ENCODE measurements at places on chromosomes 4 and X.

- DNase-seq = no peak
Measured at GRCh38 chr4:20433097-20433705, 181.5 kb downstream of the SLIT2 start.

- DNase-seq = no peak
Measured at GRCh38 chr4:150348079-150348478, 233.9 kb upstream of the MAB21L2 start.

- no peak for DNase-seq
Measured at GRCh38 chr4:24988776-24989175, 42.0 kb downstream of the LGI2 start.

GRCh38 chrX:16347968-16348670, 180.8 kb downstream of the MAGEB17 start:
- DNase-seq = no peak

DNA sequence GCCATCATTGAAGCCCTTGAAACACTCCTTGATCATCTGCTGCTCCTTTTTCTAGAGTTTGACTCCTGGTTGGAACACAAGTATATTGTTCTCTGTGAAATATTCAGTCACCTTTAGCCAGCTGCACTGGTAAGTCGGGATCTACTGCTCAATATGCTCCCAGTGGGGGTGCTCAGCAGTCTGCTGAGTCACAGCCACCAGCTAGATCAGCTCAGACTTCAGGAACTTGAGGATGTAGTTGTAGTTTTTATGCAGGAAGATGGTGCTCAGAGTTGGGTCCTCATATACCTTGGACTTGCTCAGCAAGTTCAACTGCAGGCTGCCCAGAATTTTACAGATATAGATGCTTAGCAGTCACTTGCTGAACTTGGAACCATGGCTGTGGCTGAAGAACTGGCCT, 202.5 kb upstream of the RPL34 start:
- no peak for DNase-seq

DNA sequence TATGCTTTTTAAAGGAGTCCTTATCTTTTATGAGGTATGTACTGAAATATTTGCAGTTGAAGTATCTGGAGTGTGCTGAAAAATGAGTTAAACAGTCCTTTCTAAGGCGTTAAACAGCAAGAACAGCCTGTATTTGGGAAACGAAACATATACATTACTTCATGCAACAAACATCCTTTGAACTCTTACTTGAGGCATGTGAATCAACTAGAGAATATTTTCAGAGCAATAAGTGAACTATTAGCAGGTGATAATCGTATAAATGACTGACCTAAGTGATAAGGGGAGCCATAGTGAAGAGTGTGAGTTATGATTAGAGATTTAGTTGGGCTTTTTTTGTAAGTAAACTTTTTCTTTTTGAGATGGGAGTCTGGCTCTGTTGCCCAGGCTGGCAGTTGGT, 45.9 kb upstream of the RHOH start:
- DNase-seq = no peak

DNA sequence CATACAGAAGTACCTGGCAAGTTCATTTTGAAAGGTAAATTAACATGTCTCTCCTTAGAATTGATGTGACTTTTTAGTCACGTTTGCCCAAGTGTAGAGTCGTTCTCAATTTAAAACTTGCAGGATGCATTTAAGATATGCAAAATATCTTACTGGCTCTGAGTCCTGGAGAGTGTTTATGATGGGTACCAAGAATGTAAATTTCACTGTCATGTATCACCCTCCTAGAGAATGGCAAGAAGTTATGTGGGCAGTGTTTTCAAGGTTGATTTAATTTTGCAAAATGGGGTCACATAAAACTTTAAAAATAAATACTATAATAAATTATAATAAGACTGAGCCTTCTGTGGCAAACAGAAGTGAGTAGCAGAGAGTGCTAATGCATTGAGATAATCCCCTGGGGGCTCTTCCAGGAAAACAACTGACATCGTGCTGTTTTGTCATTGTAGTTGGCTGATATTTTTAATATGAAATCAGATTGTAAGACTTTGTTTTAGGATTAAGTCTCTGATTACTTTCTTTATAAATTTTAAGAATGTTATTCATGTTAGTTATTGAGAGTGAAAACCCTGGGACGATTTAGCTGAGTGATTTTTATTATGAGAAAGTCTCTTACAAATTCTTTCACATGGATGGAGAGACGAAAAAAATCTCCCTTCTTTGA, 103.0 kb downstream of the AFF1 start:
- DNase-seq = no peak

DNA sequence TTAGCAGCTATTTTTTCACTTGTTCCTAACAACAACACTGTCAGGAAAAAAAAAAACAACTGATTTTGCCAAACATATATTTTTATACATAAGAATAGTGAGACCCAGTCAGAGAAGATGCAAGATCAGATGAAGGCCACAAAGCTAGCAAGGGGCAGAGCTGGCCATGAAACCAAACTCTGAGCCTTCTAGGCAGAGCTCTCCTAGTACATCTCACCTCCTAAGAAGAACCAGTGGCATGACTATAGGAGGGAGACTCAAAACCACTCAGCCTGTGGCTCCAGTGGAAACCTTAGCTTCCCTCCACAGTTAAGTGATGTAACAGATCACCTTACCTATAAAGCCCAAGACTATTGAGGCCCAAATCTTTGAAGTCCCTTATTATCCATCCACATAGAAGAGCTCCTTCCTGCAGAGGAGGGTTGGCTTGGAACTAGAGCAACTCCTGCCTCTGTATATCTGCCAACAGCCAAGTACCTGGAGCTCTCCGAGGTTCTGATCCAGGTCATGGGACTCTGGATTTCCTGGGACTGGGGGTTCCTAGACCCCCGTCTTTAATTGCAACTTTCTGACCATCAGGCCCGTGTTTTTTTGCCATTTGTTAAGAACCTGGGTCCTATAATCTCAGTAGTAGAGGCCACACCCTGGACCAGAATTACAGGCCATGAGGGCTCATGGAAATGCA, 136.5 kb downstream of the SH3KBP1 start:
- DNase-seq = no peak

- DNase-seq = no peak
Measured at GRCh38 chr4:116143198-116143597, 942.2 kb downstream of the TRAM1L1 start.

DNA sequence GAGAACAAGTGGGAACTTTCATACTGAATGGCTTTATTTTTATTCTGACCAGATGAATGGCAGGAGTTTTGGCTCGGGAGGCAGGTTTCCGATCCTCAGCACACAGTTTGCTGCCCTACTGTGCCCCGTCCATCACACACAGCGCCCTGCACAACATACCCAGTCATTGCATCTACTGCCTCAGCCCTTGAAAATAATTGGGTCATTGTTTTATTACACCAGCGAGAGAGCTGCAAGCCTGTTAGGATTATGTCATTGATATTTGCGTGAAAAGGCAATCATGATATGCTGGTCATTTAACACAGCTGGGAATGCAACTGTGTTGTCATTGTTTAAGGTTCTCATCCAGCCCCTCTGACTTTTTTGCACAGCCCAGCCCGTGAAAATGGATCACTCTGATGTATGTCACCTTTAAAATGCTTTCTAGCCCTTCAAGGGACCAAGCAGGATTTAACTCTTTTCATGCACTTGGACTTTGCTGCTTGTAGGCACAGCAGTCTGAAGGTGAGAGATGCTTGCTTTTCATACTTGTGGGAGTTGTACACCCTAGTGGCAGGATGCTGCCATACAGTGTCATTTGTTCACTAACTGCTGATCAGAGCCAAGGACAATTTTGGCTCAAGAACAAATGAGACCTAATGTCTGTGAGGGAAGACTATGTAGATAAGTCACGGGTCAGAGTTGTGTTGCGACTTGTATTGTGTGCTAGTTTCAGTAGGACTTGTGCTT, 62.3 kb downstream of the RTL9 start:
- no peak for DNase-seq

GRCh38 chr4:69689599-69689998, 36.6 kb upstream of the UGT2A1 start:
- peak; percentile 22 for DNase-seq

DNA sequence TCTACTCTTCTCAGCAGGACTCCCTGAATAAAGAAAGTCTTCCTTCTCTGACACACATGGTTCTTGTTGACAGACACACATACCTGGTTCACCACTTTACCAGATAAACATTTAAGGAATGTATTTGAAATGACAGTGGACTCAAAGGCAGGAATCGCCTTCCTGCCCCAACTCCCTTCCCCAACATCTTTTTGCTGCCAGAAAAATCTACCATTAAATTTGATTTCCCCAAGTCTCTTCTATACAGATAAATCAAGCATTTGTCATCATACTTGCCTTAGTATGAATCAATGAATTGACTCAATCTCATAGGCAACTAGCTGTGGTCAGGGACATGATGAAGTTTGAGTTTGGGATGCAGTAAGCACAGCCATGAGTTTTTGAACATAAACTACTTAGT, 23.3 kb upstream of the ANXA5 start:
- DNase-seq = no peak

GRCh38 chrX:74890676-74891430, 34.4 kb downstream of the NEXMIF start:
- no peak for DNase-seq

GRCh38 chrX:49838374-49838773, 9.3 kb downstream of the PAGE4 start:
- DNase-seq = no peak

DNA sequence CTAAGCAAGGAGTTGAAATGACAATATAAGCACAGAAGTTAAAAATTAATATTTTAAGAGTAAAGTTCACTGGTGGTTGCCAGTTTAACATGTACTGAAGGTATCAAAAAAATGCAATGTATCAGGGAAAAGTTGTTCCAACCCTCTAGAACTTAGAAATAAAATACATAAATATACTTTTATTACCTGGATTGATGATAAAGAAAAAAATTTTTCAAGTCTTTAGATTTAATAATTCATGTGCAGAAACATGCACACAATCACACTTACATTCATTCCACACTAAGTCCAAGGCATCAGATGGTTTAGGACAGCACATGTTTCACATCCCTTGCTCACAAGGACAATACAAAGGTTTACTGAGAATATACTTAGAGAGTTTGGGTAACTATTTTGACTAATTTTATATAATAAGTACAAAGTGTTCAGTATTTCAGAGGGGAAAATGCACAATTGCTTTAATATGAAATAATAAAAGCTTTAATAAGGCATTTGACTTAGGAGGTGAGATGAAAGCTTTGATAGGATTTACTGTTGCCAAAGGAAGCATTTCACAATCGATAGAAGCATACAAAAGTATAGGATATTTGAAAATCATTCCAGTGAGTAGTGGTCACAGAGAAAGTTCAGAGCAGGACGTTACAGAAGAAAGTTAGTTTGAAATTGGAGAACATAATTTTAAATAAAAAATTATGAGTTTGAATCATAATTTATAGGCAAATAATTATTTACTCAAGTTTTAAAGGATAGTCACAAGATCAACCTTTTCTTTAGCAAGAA, 392 bp upstream of the UGT2A3 start:
- no peak for DNase-seq

GRCh38 chr4:121693886-121694285, 2.9 kb downstream of the ANXA5 start:
- DNase-seq = no peak

GRCh38 chr4:173436149-173436579, 37.2 kb upstream of the SCRG1 start:
- DNase-seq = no peak

DNA sequence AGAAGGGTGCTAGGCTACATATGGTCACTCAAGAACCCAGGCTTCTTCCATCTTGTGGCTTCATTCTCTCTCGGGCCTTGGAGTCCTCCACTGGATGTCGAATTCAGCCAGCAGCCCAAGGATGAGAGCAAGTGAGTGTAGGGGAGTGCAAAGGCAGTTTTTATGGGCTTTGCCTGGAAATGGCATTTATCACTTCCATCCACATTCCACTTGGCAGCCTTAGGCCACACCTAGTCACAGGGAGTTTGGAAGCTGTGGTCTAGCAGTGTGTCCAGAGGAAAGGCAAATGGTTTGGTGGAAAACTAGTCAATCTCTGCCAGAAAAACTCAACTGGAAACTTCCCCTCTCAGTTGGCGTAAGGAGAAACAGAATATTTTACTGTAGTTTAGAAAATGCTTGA, 59.0 kb downstream of the NHS start:
- DNase-seq = no peak

GRCh38 chr4:153468587-153468986, 2.4 kb downstream of the TMEM131L start:
- no peak for DNase-seq

- DNase-seq = no peak
Measured at GRCh38 chr4:138507522-138507921, 265.4 kb upstream of the SLC7A11 start.

GRCh38 chr4:129136433-129136832, 40.5 kb downstream of the C4orf33 start:
- no peak for DNase-seq

- DNase-seq = no peak
Measured at GRCh38 chr4:4519297-4519894, 22.5 kb downstream of the STX18 start.

DNA sequence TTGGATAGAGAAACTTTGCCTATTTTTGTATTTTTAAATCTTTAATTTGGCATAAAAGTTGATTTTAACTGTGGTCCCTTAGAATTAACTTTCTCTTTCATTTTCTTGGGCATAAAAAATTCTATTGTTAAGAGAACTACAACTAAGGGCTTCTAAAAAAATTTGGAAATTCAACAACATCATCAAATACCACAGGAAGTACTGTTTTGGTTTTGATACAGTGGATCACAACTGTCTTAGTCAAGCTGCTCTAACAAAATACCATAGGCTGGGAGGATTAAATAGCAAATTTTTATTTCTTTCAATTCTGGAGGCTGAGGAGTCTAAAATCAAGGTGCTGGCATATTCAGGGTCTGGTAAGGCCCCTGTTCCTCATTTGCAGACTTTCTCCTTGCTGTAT, 19.9 kb upstream of the NPFFR2 start:
- DNase-seq = no peak

DNA sequence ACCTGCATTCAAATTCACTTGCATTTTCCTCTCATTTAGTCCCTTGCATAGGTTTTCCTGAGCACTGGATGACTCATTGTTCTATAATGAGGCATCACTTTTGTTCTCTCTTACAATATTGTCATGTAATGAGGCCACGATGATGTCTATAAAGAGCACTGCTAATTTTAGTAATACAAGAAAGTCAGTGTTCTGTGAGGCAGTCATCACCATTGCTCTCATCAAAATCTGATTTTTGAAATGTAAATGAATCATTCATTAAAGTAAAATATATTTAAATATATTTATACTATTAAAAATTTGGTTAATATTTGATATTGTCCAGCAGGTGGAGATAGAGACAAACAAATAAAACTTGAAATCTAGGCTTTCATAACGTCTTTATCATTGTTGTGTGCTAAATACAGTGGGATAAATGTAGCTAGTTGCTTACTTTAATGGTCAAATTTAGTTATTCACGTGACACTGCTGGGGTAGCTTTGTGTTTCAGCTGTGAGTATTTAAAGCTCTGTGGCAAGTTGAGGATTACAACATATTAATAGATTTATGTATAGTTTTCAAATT, 15.4 kb downstream of the HMGB2 start:
- peak; percentile 33 for DNase-seq

GRCh38 chr4:10066206-10066605, 44.9 kb upstream of the SLC2A9 start:
- DNase-seq = no peak

- DNase-seq = no peak
Measured at GRCh38 chr4:78568640-78569305, 17.2 kb downstream of the ANXA3 start.

- no peak for DNase-seq
Measured at GRCh38 chr4:23039818-23040217, 347.1 kb downstream of the GBA3 start.
